Effector CD4-positive, alpha-beta T cell (primary cell): ENCODE measurements at places on chromosomes 3 and 15.

- DNase-seq, result no peak
Observed at GRCh38 chr3:157248590-157249422, 88.9 kb upstream of the CCNL1 start.

- DNase-seq, result no peak
Observed at GRCh38 chr3:154040283-154040682, 80.9 kb upstream of the ARHGEF26 start.

DNA sequence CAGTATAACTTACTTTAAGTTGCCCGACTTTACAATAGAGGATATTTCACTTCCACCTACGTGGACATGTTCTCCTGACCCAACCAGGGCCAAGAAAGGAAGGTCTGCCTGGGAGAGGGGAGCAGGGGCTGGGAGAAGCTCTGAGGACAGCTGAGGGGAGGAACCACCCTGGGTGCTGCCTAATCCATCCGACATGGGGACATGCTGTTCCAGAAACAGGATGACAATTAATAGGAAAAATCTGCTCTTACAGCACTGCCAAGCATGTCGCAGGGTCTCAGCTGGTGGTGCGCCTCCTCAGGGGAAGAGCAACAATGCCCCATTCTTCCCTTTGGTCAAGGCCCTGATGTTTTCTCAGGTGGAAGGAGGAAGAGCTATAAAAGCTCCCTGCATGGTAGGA, 132.3 kb downstream of the NTRK3 start:
- DNase-seq, result no peak

DNA sequence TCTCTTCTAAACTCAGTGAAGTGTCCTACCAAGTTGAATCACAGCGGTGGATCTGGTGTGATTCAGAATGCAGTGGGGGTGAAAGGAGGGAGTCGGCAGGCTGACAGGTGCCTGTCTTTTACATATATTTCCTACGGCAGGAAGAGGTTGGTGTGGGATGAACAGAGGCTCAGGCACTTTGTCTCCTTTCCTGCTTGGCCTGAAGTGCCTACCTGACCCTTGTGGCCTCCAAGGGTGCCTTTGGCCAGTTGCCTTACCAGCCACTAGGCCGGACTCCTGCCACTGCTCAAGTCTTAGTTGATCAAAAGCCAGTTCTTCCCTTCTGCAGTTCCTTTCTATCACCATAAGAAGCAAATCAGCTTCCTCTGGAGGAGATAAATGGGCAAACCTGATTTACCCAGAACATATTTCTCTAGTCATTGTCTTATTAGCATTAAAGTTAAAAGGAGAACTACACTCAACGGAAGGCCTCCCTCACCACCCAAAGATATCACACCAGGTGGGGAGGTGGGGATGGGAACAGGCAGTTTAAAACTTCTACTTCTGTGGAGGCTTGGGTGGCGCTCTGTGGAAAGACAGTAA, 52.1 kb downstream of the CRTC3 start:
- no peak for DNase-seq

- DNase-seq, result no peak
Observed at GRCh38 chr3:14472471-14473351, 67.4 kb downstream of the GRIP2 start.

DNA sequence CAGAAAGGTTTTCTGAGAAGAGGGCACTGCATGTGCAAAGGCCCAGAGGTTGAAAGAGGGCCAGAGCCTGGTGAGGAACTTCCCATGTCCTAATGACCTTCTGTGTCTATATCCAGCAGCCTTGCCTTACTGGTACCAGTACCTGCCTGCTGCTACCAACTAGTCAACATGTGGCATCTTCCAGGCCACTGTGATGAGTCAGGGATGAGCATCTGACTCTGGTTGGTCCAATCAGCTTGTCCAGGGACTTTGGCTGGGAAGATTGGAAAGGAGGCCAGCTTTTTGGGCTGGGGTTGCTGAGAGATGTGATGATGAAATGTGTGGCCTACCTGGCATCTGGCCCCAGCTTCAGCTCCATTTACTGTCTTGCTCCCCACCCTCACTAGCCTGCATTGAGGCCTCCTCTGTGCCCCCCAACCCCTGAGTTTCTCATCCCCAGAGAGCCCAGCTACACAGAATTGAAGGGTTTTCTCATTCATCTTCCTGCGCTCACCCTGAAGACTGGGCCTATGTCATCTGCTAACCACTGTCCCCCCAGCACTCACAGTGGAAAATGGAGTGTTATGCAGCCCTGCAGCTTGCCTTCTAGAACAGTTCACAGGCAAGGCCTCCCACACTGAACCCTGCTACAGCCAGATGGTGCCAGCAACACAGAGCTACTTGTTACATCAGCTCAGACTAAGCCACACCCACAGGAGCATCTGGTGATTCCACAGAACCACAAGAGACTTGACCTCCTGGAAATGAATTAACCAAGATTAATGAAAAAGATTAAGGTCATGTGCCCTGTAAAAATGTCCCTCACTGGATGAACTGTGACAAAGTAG, 1.3 kb upstream of the TWF2 start:
- no peak for DNase-seq

GRCh38 chr15:59020322-59020721, 32.9 kb downstream of the RNF111 start:
- no peak for DNase-seq

- DNase-seq, result no peak
Observed at GRCh38 chr15:73962433-73962832, 29.7 kb downstream of the STOML1 start.

GRCh38 chr3:16132190-16132589, 42.3 kb upstream of the GALNT15 start:
- no peak for DNase-seq

GRCh38 chr3:72482589-72483321, 365.5 kb downstream of the SHQ1 start:
- peak; percentile 17 for DNase-seq

DNA sequence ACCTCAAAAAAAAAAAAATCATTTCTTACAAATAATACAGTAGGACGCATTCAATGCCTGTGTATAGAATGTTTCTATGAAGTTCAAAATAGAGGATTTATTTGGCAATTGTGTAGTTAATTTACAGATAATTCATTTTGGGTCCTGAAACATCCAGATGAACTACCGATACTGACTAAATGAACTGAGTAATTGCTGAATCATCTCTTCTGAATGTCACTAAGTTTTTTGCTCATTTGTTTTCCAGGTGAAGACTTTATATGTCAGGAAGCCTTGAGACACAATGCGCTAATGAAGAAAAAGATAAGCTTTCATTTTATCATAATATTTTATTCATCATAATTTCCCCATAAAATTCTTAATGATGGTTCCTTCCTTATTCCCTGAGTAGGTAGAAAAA, 39.7 kb downstream of the PCOLCE2 start:
- no peak for DNase-seq

DNA sequence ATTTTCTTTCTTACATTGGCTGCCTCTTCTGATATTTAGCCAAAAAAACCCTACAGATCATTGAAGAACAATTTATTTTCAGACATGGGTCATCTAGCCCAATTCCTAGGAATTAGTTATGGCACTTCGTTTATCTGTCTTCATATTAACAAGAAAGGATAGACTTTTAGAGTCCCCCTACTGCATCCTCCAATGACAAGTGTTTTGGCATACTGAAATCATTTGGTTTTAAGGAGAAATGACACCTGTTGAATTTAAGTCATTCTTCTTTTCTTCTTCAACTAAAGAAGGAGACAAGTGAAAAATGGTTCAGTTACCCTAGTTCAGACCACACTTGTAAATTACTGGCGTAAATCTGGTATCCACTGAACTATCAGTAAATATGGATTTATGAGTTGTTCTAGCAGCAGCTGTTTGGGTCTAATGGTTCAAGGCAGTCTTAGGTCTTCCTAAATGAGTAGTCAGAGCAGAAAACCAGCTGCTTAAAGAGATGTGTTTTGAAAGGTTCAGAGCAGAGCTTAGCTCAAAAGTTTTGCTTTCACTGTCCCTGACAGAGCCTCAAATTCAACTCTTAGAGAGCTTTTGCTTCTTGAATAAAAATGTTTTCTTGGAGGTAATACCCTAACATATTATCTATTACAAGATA, 5.6 kb downstream of the VGLL3 start:
- no peak for DNase-seq

DNA sequence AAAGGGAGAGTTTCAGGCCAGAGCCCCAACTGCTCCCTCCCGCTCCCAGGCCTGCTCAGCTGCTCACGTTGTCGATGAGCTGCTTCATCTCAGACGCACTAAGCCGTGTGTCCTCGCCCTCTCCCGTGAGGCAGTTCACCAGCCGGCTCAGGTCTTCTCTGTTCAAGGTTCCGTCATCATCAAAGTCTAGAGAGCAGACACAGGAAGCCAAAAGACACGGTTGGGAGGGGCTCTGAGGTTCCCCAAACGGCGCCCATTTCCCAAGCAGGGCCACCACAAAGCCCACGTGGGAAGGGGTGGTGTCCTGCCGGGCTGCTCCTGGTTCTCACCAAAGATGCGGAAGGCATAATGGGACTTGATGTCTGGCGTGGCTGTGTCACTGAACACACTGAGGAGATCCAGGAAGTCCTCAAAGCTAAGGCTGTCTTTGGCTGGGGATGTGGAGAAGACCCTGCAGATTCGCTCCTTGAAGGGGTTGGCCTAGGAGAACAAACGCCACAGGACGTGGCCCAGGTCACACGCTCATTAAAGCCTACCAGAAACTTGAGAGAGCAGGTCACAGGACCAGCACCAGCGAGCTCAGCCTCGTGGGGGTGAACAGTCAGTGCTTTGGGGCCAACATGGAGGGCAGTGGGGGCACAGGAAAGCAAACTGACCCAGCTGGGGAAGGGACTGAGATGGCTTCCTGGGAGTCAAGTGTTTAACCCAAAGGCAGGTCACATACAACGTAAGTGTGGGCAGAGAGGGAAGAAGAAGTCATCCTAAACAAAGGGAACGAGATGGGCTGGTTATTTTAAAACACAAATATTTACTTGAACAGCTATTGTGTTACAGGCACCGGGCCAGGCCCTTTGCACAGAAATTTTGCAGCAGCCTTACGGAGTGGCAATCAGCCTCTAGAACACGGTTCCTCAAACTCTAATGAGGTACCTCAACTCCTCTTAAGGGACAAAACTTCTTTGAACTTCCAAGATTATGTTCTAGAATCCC, 2.4 kb downstream of the CIB1 start:
- DNase-seq, result peak; percentile 78

DNA sequence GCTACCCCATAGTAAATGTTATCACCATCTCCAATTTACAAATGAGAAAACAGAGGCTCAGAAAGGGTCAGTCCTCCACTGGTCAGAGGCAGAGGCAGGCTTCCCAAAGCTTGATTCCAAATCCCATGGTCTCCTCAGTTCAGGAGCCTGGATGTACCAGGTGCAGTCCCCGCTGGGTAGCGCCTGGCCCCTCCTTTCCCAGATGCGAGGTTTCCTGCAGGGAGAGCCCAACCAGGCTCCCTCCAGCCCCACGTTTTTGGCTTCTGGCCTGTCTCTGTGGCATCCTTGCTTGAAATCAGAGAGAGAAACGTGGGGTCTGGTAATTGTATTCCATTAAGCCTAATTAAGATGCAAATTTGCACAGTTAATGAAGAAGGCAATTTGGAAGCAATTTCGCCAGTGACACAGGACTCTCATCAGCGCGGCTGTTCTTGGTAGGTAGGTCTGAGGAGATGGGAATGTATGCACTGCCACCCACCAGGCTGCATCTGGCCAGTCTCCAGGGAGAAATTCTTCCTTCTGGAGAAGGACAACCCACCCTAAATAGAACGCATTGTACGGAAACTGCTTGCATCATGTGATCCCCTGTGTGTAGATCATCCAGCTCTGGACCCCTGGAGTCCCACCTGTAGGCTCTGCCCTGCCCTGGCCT, 50.5 kb downstream of the HRH1 start:
- no peak for DNase-seq

- no peak for DNase-seq
Observed at GRCh38 chr3:178969004-178969700, 102.5 kb downstream of the ZMAT3 start.

DNA sequence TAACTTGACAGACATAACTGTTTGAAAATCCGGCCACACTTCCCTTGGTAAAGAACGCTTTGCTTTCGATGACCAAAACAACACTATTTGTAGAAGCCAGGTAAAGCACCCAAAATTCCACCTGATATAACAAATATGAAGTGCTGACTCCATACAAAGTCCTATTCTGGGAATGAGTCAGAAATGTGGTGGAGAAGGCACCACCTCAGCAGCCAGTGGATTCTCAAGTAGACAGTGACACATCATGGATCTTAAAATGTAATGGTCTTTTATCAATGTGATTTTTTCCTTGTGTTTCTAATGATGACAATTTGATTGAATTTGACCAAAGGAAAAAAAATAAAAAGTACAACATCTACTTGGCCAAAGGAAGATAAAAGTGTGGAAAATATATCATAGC, 135.0 kb upstream of the WNT5A start:
- DNase-seq, result no peak

GRCh38 chr3:73772076-73772886, 147.5 kb upstream of the PDZRN3 start:
- DNase-seq, result no peak

DNA sequence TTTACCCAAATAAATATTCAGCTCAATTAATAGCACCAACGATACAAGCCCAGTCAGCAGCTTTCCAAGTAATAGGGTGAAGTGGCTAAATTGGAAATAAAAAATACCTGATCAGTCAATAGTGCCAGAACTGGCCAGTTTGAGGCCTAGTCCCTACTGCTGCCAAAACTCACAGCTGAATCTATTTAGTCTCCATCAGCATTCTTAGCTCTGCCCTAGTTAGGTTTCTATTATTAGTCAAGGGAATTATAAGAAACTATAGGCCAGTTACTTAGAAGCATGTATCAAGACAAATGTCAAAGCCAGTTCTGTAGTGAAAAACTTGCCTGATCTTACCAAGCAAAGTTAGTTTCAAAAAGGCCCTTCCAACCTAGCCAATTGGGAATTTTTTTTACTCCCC, 146.2 kb upstream of the ZBTB20 start:
- DNase-seq, result no peak

DNA sequence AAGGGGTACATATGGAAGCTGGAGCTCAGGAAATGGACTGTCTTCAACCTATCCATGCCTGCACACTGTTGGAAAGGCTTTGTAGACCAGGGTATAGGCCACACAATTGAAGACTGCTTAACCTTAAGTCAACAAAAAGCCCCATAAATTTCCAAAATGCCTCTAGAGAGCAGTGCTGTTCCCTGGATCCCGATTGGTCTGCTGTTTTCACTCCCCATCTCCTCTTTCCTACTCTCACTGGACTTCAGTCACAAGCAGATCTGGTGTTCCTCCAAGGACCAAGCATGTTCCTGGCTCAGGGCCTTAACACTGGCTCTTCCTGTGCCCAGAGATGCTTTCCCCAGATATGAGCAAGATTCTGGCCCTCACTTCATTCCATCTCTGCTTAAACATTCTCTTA, 22.8 kb upstream of the LRRC34 start:
- DNase-seq, result no peak

- DNase-seq, result no peak
Observed at GRCh38 chr15:39530480-39531342, 50.2 kb upstream of the THBS1 start.

- no peak for DNase-seq
Observed at GRCh38 chr3:8460815-8461456, 40.7 kb upstream of the LMCD1 start.

- DNase-seq, result no peak
Observed at GRCh38 chr3:27056326-27056725, 312.9 kb downstream of the NEK10 start.

- no peak for DNase-seq
Observed at GRCh38 chr3:184827572-184827971, 15.6 kb downstream of the VPS8 start.
